NB4 (cell line): ENCODE measurements at places on chromosomes 6 and 20.

DNA sequence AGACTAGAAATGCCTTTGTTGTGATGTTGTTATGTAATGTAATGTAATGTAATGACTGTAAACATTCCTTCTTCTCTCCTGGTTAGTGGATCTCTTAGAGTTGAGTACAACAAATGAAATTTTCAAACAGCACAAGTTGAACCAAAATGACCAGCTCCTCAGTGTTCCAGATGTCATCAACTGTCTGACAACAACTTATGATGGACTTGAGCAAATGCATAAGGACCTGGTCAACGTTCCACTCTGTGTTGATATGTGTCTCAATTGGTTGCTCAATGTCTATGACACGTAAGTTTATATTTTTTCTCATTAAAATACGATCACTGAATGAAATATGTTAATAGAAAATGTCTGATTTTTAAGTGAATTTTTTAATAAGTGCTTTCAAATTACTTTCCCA, 496.7 kb downstream of the UTRN start:
- DNase-seq: no peak

- no peak for DNase-seq
Observed at GRCh38 chr6:107656401-107656800, 166.5 kb downstream of the SOBP start.

GRCh38 chr20:1595333-1595732, 24.5 kb downstream of the SIRPB1 start:
- DNase-seq: no peak

GRCh38 chr6:161355696-161356095, 81.8 kb upstream of the AGPAT4 start:
- no peak for DNase-seq

GRCh38 chr6:125549202-125549884, 200.1 kb upstream of the HEY2 start:
- DNase-seq: no peak
